ENCODE measurements at places on chromosomes 2 and 18. TPM values are rescaled to one million over a fixed set of nuclear protein-coding genes. Genes with fewer than 3 reads are reported as not detected.

POTEC gene
- total RNA-seq = not detected

TPO gene
- total RNA-seq = not detected

CFAP65 gene
- total RNA-seq = not detected

DNA sequence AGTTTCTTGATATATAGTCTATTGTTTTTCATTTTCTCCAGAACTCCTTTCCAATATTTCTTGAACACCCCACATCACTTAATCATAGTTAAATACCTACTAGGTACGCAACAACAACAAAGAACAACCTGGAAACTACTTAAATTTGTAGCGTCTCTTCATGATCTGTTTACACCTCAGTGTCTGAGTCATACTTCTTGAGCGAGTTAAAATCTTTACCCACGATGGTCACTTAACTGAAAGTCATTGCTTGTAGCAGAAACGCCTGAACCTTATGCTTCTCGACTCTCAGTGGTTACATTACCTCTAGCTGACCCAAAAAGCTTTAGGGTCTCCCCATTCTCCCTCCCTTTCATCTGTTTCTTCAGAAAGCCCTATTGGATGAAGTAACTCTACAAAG is 131.3 kb downstream of the EN1 start:
- no peaks in the 10 kb centered on the region for H3K27me3 ChIP-seq
- DNase-seq = no peak
- H3K27ac ChIP-seq = no peak overlapping the region
- no peaks in the 10 kb centered on the region for H3K36me3 ChIP-seq
- H3K4me3 ChIP-seq = no peak overlapping the region
- no peaks in the 10 kb centered on the region for H3K4me1 ChIP-seq

- H3K4me3 ChIP-seq = no peak overlapping the region
- no peaks in the 10 kb centered on the region for H3K4me1 ChIP-seq
- no peak for DNase-seq
- peaks cover 13% of the 10 kb centered on the region for H3K27me3 ChIP-seq
Measured at GRCh38 chr2:216793386-216793785, 66.5 kb downstream of the TNP1 start.

Measured in activated CD4-positive, alpha-beta T cell treated with anti-CD3 and anti-CD28 coated beads, Interleukin-2, amount 10 ng/mL, durations not matched to agents 24 days and 14 days (primary cell).